ENCODE measurements at places on chromosomes 2 and 18.

DNA sequence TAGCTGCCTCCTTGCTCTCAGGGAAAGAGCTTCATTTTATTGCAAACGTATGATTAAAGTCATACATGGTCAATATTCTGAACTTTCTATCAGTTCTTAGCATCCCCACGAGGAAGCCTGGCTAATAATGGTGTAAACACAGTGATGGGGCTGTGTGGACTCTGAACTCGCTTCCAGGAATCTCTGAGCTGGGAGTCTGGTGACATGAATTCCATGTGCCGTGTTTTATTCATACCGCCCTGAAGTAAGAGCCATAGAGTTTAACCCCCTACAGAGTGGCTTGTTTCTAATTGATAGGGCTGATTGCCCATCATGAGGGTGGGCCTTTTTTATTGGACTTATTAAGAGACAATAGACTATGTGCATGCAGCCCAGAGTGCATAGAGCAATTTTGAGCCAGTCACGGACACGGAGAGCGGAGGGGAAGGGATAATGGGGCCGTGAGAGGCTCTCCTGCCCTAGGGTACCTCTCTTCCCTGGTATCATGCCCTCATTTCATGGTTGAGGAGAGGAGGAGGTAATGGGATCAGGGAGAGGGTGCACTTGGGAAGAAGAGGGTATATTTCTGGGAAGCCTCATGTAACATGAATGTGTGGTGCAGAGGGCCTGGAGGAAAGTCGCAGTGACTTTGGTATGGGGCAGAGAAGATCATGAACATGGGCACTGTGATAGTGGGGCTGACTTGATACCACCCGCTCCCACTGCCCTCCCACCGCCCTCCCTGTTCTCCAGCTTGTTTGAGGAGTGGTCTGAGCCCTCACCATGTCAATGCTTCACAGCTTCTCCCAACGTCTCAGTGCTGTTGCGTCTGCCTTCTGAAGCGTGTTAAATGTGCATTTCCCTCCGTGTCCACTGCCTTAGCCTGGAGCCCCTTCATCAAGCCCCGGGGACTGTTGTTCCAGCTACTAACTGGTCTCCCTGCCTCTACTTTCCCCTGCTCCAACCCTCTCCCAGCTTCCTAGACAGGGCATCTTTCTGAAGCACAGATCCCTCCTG, 73.2 kb downstream of the IL1R2 start:
- no peak for DNase-seq

- no peak for DNase-seq
These were observed 61.5 kb upstream of the NFE2L2 start for GRCh38 chr2:177326005-177326404.

- no peak for DNase-seq
These were observed at the start of gene ADCYAP1 for GRCh38 chr18:904218-905090. Gene ADCYAP1 (plus strand): TSS chr18:904871. CDS start chr18:905387, 516 bp downstream.

- no peak for DNase-seq
These were observed 140.9 kb upstream of the MYCN start for GRCh38 chr2:15799432-15799827.

- DNase-seq: peak; percentile 61
These were observed 31.7 kb downstream of the LPIN2 start for GRCh38 chr18:2981212-2981728.

GRCh38 chr18:34957864-34958259, 83.4 kb upstream of the MAPRE2 start:
- no peak for DNase-seq

- no peak for DNase-seq
These were observed 548.5 kb downstream of the SLC4A3 start for GRCh38 chr2:220175967-220176366.

DNA sequence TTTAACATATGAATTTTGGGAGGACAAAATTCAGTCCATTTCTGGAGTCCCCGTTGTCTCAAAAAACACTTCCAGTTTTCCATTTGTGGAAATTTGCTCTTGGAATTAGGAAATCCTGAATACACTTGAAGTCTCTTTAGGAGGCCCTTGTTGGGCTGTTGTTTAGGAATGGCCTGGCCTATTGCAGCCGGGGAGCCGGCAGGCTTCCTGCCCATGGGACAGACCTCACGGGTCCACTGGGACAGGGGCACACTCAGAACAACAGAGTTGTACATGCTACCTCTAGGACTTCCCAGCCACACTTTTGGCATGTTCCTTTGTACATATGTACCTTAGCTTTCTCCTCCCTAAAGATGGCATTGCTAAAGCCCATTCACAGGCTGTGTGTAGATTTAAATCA, 57.3 kb downstream of the ACOXL start:
- DNase-seq: no peak

DNA sequence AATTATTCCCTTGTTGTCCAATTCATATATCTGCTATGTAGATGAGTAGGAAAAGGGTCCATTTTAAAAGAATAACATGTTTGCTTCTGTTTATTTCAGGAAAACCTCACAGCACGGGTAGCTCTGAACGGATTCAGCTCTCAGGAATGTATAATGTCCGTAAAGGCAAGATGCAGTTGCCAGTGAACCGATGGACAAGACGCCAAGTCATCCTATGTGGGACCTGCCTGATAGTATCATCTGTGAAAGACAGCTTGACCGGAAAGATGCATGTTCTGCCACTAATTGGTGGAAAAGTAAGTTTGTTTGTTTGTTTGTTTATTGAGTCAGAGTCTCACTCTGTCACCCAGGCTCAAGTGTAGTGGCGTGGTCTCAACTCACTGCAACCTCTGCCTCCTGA, 114.6 kb downstream of the PHLPP1 start:
- no peak for DNase-seq

GRCh38 chr2:229133155-229133772, 137.8 kb downstream of the PID1 start:
- no peak for DNase-seq

- DNase-seq: no peak
These were observed 174.5 kb upstream of the HS6ST1 start for GRCh38 chr2:128492966-128493811.

DNA sequence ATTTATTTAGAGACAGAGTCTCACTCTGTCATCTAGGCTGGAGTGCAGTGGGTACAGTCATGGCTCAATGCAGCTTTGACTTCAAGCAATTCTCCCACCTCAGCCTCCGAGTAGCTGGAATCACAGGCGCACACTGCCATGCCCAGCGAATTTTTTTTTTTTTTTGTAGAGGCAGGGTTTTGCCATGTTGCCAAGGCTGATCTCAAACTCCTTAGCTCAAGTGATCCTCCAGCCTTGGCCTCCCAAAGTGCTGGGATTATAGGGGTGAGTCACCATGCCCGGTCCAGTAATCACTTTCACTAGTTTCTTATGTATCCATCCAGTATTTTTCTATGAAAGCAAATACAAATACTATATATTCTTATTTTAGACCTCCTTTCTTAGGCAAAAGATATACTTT, 24.0 kb downstream of the PRKAG3 start:
- DNase-seq: no peak

GRCh38 chr18:56273541-56274219, 364.7 kb downstream of the TXNL1 start:
- no peak for DNase-seq

- no peak for DNase-seq
These were observed 274.0 kb downstream of the TSN start for GRCh38 chr2:122029456-122029855.

GRCh38 chr2:19829672-19830071, 72.1 kb downstream of the TTC32 start:
- DNase-seq: no peak

- DNase-seq: no peak
These were observed 32.5 kb upstream of the PUM2 start for GRCh38 chr2:20382965-20383810.

DNA sequence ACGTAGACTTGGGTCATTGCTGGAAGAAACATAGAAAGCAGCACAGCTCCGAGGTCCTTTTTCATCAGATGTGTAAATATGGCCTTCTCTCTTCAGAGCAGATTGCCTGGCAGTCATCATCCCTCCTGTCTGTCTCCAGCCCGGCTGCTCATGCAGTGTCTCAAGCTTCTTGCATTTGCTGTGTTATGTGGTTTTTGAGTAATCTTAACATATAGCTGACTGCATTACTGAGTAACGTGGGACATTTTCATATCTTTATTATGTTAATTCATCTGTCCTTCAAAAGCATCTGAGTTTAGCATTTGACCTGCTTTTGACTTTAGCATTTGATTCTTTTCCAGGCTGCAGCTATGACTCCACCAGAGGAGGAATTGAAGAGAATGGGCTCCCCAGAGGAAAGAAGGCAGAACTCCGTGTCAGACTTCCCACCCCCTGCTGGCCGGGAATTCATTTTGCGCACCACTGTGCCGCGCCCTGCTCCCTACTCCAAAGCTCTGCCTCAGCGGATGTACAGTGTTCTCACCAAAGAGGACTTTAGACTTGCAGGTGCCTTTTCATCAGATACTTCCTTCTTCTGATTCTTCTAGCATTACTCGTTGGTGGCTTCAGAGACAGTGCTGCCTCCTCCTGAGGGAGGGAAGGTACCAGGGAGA, 116.2 kb downstream of the RAB3GAP1 start:
- DNase-seq: no peak

DNA sequence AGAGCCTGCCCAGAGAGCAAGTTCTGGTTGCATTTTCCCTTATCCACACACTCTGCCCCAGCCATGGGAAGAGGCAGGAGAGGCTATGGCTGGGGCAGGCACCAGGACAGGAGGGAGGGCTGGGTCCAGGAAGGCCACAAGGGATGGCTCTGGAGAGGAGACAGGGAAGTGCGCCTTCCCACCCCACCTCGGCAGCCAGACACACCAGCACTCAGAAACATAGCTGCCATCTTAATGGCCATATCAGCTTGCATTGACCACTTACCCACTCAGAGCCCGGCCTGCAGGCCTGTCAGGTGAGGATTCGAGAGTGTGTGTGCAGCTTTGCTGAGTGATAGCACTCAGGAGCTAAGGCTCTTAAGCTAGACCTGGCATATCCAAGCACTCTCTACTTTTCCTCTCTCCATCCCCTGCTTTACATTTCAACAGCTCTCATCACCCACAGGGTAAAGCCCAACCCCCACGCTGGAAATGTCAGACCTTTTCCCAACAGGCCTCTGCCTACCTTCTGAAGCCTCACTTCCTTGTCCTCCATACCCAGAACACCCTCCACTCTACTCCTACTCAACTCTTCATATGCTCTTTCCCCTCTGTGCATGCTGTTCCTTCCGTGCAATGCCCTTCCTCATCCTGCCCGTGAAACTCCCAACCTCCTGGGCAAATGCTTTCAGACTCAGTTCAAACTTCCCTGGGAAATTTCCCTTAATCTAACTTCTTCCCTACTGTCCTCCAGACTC, 147.9 kb downstream of the TNS1 start:
- no peak for DNase-seq

DNA sequence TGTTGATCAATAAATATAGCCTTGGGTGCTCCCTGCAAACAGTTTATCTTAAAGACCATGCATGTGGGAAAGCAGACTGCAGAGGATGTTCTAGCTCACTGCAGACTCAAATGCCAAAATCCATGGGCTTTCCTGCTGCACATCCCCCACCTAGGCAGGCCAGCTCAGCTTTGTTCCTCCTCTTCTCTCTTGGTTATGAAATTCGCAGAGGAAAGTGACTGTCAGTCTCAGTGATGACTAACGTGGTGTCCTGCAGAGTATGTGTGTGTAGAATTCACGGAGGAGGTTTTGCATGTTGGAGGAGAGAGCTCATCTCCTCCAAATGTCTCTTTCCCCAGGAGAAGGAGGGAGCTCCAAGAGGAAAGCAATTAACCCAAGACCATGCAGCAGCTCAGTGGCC, 21.4 kb upstream of the KCNS3 start:
- peak; percentile 22 for DNase-seq

DNA sequence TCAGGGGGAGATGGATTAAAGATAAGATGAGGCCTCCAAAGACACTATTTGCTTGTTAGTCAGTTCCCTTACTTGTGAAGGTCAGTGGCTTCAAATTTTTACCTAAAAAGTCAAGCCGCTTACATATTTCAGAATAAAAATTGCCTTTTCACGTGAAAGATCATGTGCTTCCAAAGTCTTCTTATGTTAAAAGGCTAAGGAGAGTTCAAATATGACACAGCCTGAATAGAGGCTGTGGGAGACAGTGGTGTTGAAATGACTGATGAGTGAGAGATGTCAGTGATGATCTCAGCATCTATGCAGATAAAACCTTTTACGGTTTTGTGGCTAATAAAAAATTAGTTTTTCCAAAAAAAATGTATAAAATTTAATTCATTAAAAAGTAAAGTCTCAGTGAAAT, 40.5 kb downstream of the UPP2 start:
- no peak for DNase-seq

DNA sequence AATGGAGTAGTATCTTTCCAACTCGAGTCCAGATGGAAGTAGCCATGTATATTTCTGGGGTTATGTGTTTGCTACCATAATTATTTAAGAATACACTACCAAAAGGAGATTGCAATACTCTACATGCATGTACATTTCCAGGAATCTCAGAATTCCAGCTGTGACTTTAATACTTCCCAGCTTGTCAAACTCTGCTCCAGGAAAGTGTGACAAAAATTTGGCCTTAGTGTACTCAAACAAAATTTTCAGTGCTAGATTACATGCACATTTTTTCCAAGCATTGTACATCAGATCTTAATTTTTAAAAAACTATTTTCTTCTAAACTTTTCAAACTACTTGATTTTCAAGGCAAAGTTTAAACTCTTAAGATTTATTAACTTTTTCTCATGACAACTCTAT, 1791.6 kb downstream of the SUCLG1 start:
- no peak for DNase-seq

GRCh38 chr2:140436936-140437335, 1656.7 kb upstream of the NXPH2 start:
- no peak for DNase-seq

- DNase-seq: no peak
These were observed 131.3 kb downstream of the PIK3C3 start for GRCh38 chr18:42086288-42086687.

DNA sequence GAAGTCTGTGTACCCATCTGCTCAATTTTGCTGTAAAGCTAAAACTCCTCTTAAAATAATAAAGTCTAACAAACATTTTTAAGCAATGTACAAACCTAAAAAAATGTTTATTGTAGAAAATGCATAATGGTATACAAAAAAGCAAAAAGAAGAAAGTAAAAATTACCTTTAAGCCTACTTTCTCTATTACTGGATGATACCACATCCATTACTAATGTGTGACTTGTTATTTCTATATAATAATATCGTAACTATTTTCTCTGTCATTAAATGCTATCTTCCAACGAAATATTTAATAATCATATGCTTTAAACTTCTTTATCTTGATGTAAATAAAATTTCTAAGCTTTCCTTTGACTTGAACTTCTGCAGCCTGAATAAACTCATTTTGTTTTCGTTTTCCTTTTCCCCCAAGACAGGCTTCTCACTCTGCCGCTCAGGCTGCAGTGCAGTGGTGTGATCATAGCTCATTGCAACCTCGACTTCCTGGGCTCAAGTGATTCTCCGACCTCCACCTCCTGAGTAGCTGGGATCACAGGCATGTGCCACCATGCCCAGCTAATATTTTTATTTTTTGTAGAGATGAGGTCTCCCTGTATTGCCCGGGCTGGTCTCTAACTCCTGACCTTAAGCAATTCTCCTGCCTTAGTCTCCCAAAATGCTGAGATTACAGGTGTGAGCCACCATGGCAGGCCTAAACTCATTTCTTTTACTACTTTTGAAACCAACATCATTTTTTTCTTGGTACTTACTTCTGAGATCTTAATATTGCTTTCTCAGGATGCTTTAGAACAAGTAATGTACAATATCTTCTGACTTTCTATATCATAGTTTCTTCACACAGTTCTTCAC, 18.1 kb upstream of the DNAH7 start:
- DNase-seq: no peak

GRCh38 chr2:77314721-77315120, 207.5 kb downstream of the LRRTM4 start:
- DNase-seq: no peak

Measured in fibroblast of skin of left quadriceps (primary cell).